ENCODE measurements at places on chromosomes 12 and 14.

DNA sequence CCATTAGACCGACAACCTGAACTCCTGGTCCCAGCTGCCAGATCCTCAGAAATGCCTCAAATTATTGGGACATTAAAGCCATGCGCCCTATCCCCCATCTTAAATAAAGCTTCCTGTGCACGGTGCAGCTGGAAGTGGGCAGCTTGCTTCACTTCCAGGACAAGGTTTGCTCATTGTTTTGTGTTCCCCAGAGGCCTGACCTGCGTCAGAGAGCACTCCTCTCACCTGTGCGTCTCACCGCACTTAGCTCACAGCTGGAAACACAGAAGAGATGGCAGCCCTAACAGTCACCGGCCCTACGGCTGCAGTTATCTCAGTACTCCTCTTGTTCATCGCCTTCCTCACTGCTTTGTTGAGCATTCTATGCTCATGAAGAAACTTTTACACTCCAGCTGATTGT is 135.5 kb downstream of the ANO2 start:
- DNase-seq: no peak

GRCh38 chr14:93308686-93309345 is 24.0 kb downstream of the BTBD7 start:
- DNase-seq: no peak

- DNase-seq: no peak
Observed at GRCh38 chr12:130224613-130225012, 62.3 kb downstream of the FZD10 start.

GRCh38 chr12:12123036-12123604 is 52.4 kb downstream of the BCL2L14 start:
- no peak for DNase-seq

DNA sequence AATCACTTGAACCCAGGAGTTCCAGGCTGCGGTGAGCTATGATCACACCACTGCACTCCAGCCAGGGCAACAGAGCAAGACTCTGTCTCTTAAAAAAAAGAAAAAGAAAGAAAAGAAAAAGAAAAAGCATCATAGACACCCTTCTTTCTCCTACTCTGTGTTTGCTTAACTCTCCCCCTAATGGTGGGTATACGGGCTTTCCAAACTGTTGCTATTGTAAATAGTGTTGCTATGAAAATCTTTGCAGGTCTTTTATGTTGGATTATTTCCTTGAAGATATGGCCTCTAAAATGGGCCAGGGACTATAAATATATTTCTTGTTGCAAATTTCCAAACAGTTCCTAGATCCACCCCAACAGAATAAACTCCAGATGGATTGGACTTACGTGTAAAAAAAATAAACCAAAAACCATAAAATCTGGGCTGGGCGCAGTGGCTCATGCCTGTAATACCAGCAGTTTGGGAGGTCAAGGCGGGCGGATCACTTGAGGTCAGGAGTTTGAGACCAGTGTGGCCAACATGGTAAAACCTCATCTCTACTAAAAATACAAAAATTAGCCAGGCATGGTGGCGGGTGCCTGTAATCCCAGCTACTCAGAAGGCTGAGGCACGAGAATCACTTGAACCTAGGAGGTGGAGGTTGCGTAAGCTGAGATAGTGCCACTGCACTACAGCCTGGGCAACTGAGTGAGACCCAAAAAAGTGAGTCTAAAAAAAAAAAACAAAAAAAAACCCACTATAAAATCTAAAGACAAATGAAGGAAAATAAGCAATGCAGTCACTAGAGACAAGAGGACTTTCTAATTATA is 25.9 kb downstream of the NFKBIA start:
- DNase-seq: peak; percentile 67

DNA sequence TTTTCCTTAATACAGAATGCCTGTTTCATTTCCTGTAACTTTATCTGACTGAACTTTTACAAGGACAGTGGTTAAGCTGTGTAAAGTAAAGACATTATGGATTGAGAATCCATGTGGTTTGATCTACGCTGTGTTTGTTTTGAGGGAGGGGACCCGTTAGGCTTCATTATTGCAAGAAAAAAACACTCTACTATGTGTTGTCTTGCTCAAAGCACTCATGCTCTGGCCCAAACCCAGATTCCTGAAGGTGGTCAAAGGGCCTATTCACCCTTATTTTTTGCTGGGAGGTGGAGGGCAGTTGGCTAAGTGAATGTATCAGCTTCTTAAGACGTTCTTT is 11.9 kb downstream of the RNF10 start:
- no peak for DNase-seq
